ENCODE measurements at places on chromosomes 7 and 10.

DNA sequence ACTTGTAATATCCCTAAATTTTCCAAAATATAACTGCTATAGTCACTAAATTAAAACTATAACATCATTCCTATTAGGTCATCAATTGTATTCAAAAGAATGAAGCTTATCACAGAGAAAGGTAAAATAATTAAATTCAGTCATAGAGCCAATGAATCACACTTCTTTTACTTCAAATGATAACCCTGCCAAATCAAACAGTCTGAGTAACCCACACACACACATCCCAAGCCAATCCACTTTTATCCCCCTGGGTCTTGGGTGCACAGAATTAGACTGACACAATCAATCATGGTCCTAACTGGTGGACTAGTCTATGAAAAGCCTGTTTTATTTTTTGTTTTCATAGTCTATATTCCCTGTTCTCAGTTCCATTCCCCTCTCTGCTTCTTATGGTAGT lies 25.6 kb downstream of the CTNNA3 start:
- DNase-seq: no peak

GRCh38 chr7:120837599-120837998 lies 20.3 kb downstream of the TSPAN12 start:
- no peak for DNase-seq

DNA sequence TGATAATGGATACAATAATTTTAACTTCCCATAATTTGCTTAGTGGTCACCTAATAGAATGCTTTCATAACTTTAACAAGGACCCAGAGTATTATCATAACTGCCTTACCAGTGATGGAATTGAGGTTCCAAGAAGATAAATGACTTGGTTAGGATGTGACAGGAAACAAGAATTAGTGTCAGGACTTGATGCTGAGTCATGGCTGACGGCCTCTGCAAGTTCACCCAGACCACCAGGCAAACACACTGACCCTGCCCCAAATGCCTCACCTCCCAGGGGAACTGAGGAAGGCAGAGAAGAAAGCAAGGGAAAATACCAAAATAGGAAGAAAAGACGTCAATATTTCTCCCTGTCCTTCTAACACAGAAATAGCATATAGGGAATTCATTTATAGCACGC lies 636.3 kb downstream of the PARD3 start:
- no peak for DNase-seq

DNA sequence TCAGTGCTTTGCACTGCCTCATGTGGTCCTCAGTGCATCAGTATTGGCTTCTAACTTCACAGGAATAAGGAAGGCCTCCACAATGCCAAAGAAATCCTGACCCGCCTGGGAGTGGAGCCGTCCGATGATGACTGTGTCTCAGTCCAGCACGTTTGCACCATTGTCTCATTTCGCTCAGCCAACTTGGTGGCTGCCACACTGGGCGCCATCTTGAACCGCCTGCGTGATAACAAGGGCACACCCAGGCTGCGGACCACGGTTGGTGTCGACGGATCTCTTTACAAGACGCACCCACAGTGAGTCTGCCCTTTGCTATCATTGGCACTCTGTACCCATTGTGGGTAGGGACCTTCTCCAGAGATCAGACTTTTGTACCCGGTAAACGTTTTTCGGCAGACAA lies 36.9 kb downstream of the TACR2 start:
- DNase-seq: no peak

- DNase-seq: no peak
Measured at GRCh38 chr7:137965942-137966640, 35.8 kb downstream of the CREB3L2 start.

Measured in NCI-H1417 treated with DMSO at 0.1 percent for 48 hours (cell line).